ENCODE measurements at places on chromosomes 4 and X. TPM values are rescaled to one million over a fixed set of nuclear protein-coding genes. Genes with fewer than 3 reads are reported as not detected.

GRCh38 chr4:12724510-12724909 lies 759.6 kb downstream of the RAB28 start:
- no peaks in the 10 kb centered on the region for H3K4me1 ChIP-seq
- H3K27me3 ChIP-seq, result peaks cover 8% of the 10 kb centered on the region
- H3K27ac ChIP-seq, result no peak overlapping the region
- no peak for DNase-seq
- no peaks in the 10 kb centered on the region for H3K36me3 ChIP-seq
- no peak overlapping the region for H3K4me3 ChIP-seq

GRCh38 chr4:168162604-168163003 lies 70.3 kb downstream of the ANXA10 start:
- H3K4me1 ChIP-seq, result peaks cover 1% of the 10 kb centered on the region
- no peak for DNase-seq
- no peaks in the 10 kb centered on the region for H3K36me3 ChIP-seq
- peaks cover 9% of the 10 kb centered on the region for H3K27me3 ChIP-seq

- no peak for DNase-seq
- H3K36me3 ChIP-seq, result no peaks in the 10 kb centered on the region
- H3K4me1 ChIP-seq, result no peaks in the 10 kb centered on the region
- no peak overlapping the region for H3K27ac ChIP-seq
- no peaks in the 10 kb centered on the region for H3K27me3 ChIP-seq
Measured at GRCh38 chr4:85725721-85726170, 250.8 kb downstream of the ARHGAP24 start.

- H3K27ac ChIP-seq, result no peak overlapping the region
- H3K27me3 ChIP-seq, result no peaks in the 10 kb centered on the region
- DNase-seq, result no peak
Measured at GRCh38 chr4:44583393-44583792, 68.0 kb downstream of the YIPF7 start.

DNA sequence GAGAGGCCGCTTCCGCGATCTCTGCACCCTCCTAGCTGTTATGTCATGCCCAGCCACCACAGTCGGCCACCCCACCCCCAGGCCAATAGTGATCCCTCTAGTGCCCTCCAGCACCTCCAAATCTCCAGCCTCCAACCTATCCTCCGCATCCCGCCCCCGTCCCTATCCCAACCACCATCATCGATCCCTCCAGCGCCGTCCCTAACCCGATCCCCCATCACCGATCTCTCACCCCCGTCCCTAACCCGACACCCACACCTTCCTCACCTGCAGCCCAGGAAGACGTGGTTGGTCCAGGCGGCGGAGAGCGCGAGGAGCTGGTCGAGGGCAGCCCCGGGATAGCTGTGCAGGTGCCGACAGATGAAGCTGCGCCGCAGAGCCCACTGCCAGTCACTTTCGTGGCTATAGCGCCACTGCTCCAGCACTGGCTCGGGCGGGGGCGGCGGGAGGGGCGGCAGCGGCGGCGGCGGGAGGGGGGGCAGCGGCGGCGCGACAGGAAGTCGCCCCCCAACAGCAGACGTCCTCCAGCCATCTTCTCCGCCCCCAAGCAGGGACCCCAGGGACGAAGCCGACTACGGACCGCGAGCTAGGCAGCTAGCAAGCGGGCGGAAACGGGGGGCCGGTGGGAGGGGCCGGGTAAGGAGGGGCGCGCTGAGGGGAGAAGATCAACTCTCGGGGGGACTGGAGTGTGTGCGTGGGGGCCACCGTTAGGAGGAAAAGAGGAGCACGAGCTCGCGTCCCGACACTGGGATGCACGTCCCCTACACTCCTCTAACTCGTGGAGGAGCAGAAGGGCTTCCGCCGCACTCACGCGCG lies 552 bp downstream of the NKRF start:
- DNase-seq, result peak; percentile 69
- peaks cover 4% of the 10 kb centered on the region for H3K27me3 ChIP-seq
- H3K27ac ChIP-seq, result peak overlapping the region; percentile 95
- peaks cover 12% of the 10 kb centered on the region for H3K36me3 ChIP-seq
- peak overlapping the region; percentile 95 for H3K4me3 ChIP-seq

TEX13B gene
- total RNA-seq, result not detected

SMARCA1 gene
- not detected for total RNA-seq

NUP62CL gene
- total RNA-seq, result 2.0 TPM

C4orf50 gene
- total RNA-seq, result 1.1 TPM

REELD1 gene
- 0.45 TPM for total RNA-seq

PLXNB3 gene
- total RNA-seq, result 0.42 TPM

F8A3 gene
- 10.8 TPM for total RNA-seq

All from activated CD8-positive, alpha-beta memory T cell treated with anti-CD3 and anti-CD28 coated beads, Interleukin-2, amount 10 ng/mL, durations not matched to agents 7 days and 5 days (primary cell).